Activated CD4-positive, alpha-beta T cell treated with anti-CD3 and anti-CD28 coated beads for 36 hours (primary cell): ENCODE measurements at places on chromosomes 7 and 10. TPM values are rescaled to one million over a fixed set of nuclear protein-coding genes. Genes with fewer than 3 reads are reported as not detected.
A peak's percentile ranks its signal among the peaks of the same experiment; 100 is the strongest.

CTAGE4 gene
- 1.2 TPM for total RNA-seq

FRAT1 gene
- 1.8 TPM for total RNA-seq

IGFBP3 gene
- total RNA-seq, result 0.12 TPM

YKT6 gene
- 51.0 TPM for total RNA-seq

HOXA9 gene
- not detected for total RNA-seq

FAM241B gene
- total RNA-seq, result 9.6 TPM

LRIT2 gene
- total RNA-seq, result not detected

NKX2-3 gene
- total RNA-seq, result not detected

CALHM2 gene
- 12.0 TPM for total RNA-seq

DNA sequence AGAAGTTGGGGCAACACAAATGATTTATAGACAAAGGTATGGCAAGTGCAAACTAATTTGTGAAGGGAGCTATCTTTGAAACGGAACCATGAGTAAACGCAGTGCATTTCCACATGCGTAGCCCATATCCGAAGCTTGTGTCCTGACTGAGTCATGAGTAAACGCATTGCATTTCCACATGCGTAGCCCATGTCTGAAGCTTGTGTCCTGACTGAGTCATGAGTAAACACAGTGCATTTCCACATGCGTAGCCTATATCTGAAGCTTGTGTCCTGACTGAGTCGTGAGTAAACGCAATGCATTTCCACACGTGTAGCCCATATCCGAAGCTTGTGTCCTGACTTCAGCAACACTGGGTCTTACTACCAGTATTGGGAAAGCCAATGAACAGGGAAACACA, 95.0 kb downstream of the CELF2 start:
- no peak for DNase-seq

DNA sequence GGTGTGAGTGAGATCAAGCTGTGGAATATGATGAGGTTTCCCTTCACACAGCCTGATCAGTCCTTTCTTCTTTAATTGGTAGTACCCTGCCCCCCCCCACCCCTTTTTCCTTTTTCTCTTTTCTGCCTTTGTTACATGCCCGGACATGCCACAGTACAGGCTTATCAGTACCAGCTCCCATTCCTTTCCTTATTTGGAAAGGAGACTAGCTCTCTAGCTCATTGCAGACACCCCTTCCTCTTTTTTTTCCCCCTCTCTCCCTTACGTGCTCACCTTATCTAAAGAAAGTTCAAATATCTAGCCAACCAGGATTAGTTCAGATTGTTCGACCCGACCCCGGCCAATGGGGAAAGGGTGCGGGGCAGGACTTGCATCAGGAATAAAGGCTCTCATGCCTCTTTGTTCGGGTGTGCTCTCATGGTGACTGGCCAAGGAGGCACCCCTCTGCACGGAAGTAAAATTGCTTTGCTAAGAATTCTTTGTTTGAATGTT, 230.4 kb downstream of the ACTR3B start:
- DNase-seq, result no peak

DNA sequence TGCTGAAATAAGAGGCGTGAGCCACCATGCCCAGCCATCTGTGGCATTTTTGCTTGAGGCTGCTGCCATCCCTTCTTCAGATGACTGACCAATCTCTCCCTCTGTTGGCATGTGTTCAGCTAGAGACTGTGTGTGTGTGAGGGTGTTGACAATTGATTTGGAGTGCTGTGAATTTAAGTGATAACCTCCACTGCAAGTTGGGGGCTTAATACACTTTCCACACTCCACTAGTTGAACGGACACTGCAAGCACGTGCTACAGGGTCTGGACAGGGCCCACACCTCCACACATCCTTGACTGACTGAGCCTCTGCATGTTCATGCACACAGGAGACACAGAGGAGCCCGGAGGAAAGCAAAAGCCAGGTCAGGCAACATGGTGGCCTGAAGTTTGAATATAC, 51.3 kb downstream of the BRAF start:
- no peak for DNase-seq

GRCh38 chr10:22218448-22218847, 633 bp upstream of the EBLN1 start:
- DNase-seq, result peak; percentile 13

- DNase-seq, result no peak
These were observed 113.0 kb downstream of the MGMT start for GRCh38 chr10:129580010-129580409.

- no peak for DNase-seq
These were observed 22.7 kb downstream of the GPAM start for GRCh38 chr10:112160834-112161233.

DNA sequence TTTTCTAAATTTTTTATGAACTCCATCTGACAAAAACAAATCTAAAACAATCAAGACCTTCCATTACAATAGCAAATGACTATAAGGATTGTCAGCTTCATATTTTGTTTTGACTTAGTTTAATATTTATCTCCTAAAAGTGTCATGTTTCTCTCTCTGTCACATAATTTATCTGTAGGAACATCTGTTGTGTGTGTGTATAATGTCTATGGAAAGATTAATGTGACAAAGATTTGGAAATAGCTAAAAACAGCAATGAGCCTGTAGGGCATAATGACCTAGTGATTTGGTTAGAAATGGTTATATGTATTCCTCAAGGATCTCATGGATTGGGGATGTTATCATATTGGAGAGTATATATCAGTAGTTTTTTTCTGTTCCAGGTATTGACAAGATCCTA, 69.6 kb upstream of the MDFIC start:
- DNase-seq, result no peak

- DNase-seq, result no peak
These were observed 27.9 kb upstream of the JAZF1 start for GRCh38 chr7:28208506-28208905.

DNA sequence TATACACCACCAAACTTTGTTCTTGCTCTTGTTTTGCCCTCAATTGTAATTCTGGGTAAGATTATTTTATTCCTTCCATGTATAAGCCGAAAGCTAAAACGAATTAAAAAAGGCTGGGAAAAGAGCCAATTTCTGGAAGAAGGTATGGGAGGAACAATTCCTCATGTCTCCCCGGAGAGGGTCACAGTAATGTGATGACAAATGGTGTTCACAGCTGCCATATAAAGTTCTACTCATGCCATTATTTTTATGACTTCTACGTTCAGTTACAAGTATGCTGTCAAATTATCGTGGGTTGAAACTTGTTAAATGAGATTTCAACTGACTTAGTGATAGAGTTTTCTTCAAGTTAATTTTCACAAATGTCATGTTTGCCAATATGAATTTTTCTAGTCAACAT, 12.5 kb upstream of the CFAP69 start:
- no peak for DNase-seq

DNA sequence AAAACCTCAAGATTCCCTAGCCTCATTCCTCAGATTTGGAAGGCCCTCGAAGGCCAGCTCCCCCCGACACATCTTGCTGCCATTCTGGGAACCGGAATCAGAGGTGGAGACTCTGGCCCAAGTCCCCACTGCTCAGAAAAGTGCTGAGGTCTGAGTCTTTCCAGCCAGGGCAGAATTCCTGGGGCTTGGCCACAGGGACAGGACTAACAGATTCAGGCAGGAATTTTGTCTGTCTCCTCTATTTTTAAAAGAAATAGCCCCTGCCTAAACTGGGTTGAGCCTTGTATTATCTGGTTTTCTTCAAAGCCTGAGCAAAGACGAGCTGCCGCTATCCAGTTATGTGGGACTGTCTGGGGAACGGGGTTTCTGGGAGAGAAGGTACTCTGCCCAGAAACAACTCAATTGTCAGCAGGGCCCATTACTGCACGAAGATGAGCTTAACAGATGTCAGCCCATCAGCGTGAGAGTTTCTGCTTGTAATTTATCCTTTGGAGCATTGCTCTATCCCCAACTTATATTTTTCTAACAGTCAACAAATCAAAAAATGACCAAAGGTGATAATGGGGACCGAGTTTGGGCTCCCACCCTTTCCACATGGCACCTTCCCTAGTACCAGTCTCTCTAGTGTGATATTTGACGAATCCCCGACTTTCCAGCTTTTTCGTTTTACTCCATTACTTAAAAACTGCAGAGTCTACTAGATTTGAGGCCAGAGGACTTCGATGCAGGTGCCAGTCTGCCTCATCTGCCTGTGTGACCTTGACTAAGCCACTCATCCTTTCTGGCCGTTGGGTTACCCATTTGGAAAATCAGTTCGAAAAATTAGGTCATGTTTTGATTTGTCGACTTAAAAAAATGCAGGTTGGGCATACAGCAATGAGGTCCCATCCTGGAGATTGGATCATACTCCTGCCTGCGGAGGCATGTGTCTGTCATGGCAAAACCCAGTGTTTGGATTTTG, 110.9 kb downstream of the WDR11 start:
- no peak for DNase-seq

GRCh38 chr10:62620491-62620890, 184.0 kb upstream of the ADO start:
- no peak for DNase-seq

GRCh38 chr10:72470666-72471065, 115.9 kb upstream of the DNAJB12 start:
- no peak for DNase-seq

- DNase-seq, result no peak
These were observed 386.1 kb upstream of the COBL start for GRCh38 chr7:51702673-51703072.

GRCh38 chr7:155296788-155297516, 726 bp upstream of the INSIG1 start:
- DNase-seq, result peak; percentile 90

GRCh38 chr7:28823582-28823981, 134.5 kb downstream of the TRIL start:
- DNase-seq, result no peak

DNA sequence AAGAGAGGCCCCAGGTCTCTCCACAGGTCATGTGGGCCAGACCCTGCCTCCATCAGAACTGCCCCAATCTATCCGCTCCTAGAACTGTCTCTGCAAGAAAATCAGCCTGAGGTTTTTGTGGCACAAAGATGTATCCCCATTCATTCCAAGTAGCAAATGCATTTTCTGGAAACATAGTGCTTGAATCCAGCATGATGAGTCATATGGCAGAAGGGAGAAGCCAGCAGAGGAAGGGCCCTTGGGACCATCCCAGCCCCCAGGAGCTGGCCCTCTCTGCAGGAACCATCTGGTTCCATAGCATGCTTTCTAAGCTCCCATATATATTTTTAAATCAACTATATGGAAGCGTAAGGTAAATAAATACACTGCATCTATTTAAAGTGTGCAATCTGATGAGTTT, 563.2 kb downstream of the GALNT17 start:
- DNase-seq, result no peak

- no peak for DNase-seq
These were observed 103.7 kb downstream of the TRIM24 start for GRCh38 chr7:138563808-138564207.

GRCh38 chr7:30755384-30756154, 3.6 kb downstream of the INMT start:
- DNase-seq, result no peak

DNA sequence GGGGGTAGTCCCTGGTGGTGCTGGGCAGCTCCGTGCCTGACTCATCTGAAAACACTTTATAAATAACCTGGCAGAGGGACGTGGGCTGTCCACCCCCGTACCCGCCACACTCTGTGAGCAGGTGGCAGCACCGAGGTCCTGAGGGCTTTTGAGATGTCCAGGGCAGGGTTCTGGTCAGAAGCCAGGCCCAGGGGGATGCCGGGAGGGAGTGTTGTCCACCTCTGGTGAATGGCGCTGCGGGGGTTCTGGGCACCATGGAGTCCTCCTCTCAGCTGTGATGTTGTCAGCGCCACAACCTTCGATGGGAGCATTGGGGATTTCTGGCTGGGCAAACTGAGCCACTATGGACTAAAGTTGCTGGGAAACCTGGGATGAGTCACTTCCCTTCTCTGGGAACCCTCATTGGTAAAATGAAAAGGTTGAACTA, 27.4 kb upstream of the GOLGA7B start:
- DNase-seq, result no peak
